Caco-2 (cell line): ENCODE measurements at places on chromosomes 12 and 14. TPM values are rescaled to one million over a fixed set of nuclear protein-coding genes. Genes with fewer than 3 reads are reported as not detected.

The PLEKHG7 gene
- total RNA-seq: 0.12 and 0.23 TPM in 2 replicates

The LGALS3 gene
- total RNA-seq: 206 and 246 TPM in 2 replicates

The SLC25A47 gene
- not detected in 2 replicates for total RNA-seq

The CEBPE gene
- total RNA-seq: not detected in 2 replicates

The ACSS3 gene
- total RNA-seq: 0.70 and 0.95 TPM in 2 replicates

The C12orf60 gene
- total RNA-seq: 1.8 and 2.8 TPM in 2 replicates

The NANOG gene
- total RNA-seq: not detected in 2 replicates

The CFAP54 gene
- 0.12 and 0.14 TPM in 2 replicates for total RNA-seq

The MFAP5 gene
- total RNA-seq: 0.61 and 1.00 TPM in 2 replicates

DNA sequence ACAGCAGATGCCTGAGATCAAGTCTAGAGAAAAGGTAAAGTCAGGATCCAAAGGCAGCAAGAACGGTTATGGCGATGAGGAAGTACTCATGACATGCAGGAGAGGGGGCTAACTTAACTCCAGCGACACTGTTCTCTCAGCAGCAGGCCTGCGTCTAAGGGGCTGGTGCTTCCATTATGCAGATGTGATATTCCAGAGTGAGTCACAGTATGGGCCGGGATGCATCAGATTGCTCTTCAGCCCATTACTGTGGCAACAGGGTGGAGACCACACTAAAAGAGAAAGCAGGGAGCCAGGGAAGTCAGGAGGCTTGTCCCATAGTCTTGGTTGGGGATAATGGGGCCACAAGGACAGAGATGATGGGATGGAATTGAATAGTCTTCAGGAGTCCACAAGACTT lies 151.8 kb upstream of the NTF3 start:
- H3K36me3 ChIP-seq: peaks cover 1% of the 10 kb centered on the region
- no peak overlapping the region for H3K27ac ChIP-seq
- no peak overlapping the region for H3K4me3 ChIP-seq
- H3K4me1 ChIP-seq: no peaks in the 10 kb centered on the region
- no peak for DNase-seq
- no peaks in the 10 kb centered on the region for H3K27me3 ChIP-seq

DNA sequence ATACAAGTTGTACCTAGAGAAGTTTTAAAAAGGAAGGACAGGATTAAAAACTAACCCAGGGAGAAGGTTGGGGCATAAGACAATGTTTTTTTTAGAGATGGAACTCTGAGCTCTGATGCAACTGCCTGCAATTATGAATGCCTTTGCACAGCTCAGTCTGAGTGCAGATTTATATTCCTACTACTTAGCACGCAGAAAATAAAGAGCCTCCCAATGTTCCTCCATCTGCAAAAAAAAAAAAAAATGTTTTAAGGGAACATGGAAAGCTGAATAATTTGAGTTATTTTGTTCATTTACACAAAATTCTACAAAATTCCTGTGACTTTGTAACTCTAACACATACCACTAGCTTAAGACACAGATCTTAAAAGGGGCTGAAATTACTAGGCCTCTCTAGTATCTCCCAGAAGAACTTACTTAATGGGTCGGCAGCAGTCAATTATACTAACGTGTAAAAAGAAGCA lies 15.7 kb downstream of the CLIP1 start:
- no peak overlapping the region for H3K4me3 ChIP-seq
- H3K27ac ChIP-seq: peak overlapping the region; percentile 93
- H3K4me1 ChIP-seq: peaks cover 26% of the 10 kb centered on the region
- peak; percentile 65 for DNase-seq
- H3K36me3 ChIP-seq: no peaks in the 10 kb centered on the region

- peaks cover 5% of the 10 kb centered on the region for H3K36me3 ChIP-seq
- H3K4me3 ChIP-seq: no peak overlapping the region
- no peaks in the 10 kb centered on the region for H3K4me1 ChIP-seq
Observed at GRCh38 chr12:110345963-110346362, 57.5 kb downstream of the ANAPC7 start.

- no peaks in the 10 kb centered on the region for H3K36me3 ChIP-seq
- no peak for DNase-seq
- H3K27me3 ChIP-seq: no peaks in the 10 kb centered on the region
Observed at GRCh38 chr12:125999628-126000027, 934.4 kb downstream of the AACS start.

DNA sequence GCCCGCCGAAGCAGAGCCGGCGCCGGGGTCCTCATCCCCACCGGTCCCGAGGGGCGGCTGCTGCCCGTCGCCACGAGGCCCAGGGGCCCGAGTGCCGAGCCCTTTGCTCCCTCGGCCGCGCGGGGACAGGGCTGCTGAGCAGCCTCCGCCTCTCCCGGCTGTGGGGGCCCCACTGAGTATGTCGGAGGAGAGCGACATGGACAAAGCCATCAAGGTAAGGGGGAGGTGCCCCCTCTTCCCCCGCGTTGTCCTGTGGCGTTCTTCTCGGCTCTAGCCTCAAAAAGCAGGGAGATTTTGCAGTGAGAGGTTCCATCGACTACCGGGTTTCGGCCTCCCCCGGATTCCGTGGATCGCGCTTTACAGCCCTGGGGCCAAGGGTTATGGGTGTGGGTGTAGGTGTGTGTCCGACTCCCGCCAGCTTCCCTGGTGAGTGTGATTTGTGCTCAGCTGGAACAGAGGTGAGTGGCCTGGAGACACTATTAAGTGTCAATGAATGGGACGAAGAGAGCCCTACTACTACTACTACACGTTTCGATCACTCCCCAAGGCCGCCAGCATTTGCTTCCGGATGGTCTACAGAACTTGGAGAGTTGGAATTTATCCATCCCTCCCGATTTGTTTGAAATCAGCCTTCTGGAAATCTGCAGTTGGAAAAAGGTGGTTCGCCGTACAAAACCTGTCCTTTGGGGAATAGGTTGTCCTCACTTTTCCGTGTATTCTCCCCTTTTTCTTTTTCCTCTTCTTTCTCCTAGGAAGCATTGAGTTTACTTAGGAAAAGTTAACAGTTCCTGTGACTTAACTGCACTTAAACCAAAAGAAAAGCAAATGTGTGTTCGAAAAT lies 748 bp downstream of the MAPKAPK5 start:
- peak; percentile 61 for DNase-seq
- H3K4me1 ChIP-seq: peaks cover 10% of the 10 kb centered on the region; the same call in 1 of the 2 replicates

GRCh38 chr14:98101323-98101722 lies 1170.7 kb downstream of the BCL11B start:
- H3K27me3 ChIP-seq: no peaks in the 10 kb centered on the region
- no peak overlapping the region for H3K27ac ChIP-seq
- H3K4me3 ChIP-seq: no peak overlapping the region

GRCh38 chr14:103332143-103332919 lies 1.7 kb upstream of the EIF5 start:
- peaks cover 2% of the 10 kb centered on the region for H3K36me3 ChIP-seq
- H3K4me3 ChIP-seq: peak overlapping the region; percentile 89
- no peaks in the 10 kb centered on the region for H3K27me3 ChIP-seq
- no peak for DNase-seq

DNA sequence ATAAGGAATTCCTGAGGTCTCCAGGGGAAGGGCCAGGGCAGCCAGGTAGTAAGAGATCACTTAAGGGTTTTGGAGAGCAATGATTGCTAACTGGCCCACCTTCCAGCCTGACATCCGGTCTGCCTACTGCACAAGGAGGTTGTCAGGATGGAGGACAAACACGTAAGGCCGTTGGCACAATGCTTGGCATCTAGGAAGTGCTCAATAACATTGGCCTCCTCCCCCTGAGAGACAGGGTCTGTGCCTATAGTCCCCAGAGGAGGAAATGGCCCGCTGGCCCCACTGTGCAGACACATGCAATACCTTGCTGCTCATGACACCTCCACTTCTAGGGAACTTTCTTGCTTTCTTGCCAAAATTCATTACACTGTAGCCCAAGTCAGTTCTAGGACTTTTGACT lies 73.2 kb downstream of the NTF3 start:
- DNase-seq: no peak
- H3K4me1 ChIP-seq: peaks cover 27% of the 10 kb centered on the region
- H3K27me3 ChIP-seq: no peaks in the 10 kb centered on the region
- H3K27ac ChIP-seq: no peak overlapping the region

DNA sequence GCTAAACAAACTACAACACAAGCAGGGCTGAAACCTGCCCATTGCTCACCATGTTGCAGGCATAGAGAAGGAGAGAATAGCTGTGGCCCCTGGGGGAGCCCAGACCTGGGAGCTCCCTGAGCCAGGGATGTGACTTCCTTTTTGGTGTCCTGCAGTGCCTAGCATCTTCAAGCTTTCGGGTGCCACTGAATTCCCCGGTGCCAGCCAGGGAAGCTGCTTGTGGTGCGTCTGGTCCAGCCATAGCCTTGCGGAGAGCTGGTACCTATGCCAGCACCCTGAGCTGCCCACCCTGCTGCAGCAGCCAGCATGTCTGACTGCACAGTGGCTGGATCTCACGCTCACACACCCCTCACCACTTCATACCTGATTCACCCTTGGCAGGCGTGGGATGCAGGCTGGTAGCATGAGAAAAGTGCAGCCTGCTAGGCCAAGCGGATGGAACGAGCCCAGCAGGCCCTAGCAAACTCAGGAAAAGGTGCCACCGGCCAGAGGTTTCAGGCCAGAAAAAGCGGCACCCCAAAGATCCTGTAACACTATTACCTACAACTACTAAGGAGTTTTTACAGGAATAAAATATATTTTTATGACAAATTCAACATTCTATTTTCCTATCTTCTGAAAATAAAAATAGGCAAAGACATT lies 183.7 kb downstream of the CPNE8 start:
- H3K27ac ChIP-seq: no peak overlapping the region
- H3K36me3 ChIP-seq: no peaks in the 10 kb centered on the region
- no peak for DNase-seq
- no peaks in the 10 kb centered on the region for H3K27me3 ChIP-seq

GRCh38 chr14:53432378-53432802 lies 279.3 kb upstream of the DDHD1 start:
- no peak overlapping the region for H3K4me3 ChIP-seq
- peak; percentile 70 for DNase-seq
- peaks cover 26% of the 10 kb centered on the region for H3K4me1 ChIP-seq
- no peak overlapping the region for H3K27ac ChIP-seq
- H3K36me3 ChIP-seq: no peaks in the 10 kb centered on the region

- H3K36me3 ChIP-seq: peaks cover 4% of the 10 kb centered on the region
- no peaks in the 10 kb centered on the region for H3K27me3 ChIP-seq
- no peak for DNase-seq
- no peak overlapping the region for H3K4me3 ChIP-seq
Observed at GRCh38 chr12:95506707-95507523, 33.0 kb downstream of the METAP2 start.

- peaks cover 17% of the 10 kb centered on the region for H3K4me1 ChIP-seq
- H3K36me3 ChIP-seq: no peaks in the 10 kb centered on the region
- no peak overlapping the region for H3K27ac ChIP-seq
- no peak for DNase-seq
- H3K4me3 ChIP-seq: no peak overlapping the region
Observed at GRCh38 chr14:56341766-56342493, 223.7 kb downstream of the PELI2 start.

GRCh38 chr12:131939007-131939406 lies 9.9 kb downstream of the PUS1 start:
- H3K36me3 ChIP-seq: no peaks in the 10 kb centered on the region; the same call in 1 of the 2 replicates
- no peak for DNase-seq
- no peak overlapping the region for H3K4me3 ChIP-seq
- H3K27ac ChIP-seq: no peak overlapping the region
- no peaks in the 10 kb centered on the region for H3K4me1 ChIP-seq

- H3K27me3 ChIP-seq: no peaks in the 10 kb centered on the region
- DNase-seq: no peak
- no peak overlapping the region for H3K27ac ChIP-seq
- H3K36me3 ChIP-seq: no peaks in the 10 kb centered on the region
- H3K4me1 ChIP-seq: no peaks in the 10 kb centered on the region
- H3K4me3 ChIP-seq: no peak overlapping the region
Observed at GRCh38 chr12:82688596-82688995, 1.9 kb downstream of the TMTC2 start.

DNA sequence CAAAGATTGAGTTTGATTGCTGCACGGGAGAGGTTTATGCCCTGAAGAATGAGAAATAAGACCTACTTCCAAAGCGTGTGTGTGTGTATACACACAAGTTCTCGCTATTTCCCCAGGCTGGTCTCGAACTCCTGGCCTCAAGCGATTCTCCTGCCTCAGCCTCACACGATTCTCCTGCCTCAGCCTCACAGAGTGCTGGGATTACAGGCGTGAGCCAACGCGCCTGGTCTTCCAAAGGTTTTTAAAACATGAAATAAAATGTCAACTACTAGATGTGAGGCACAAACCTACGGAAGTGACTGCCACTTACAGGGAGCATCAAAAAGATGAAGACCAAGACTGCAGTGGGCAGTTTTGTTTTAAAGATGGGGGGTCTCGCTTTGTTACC lies 622 bp upstream of the WASHC3 start:
- no peak for DNase-seq
- H3K36me3 ChIP-seq: no peaks in the 10 kb centered on the region
- peak overlapping the region; percentile 22 for H3K4me3 ChIP-seq
- H3K4me1 ChIP-seq: peaks cover 20% of the 10 kb centered on the region

- no peak overlapping the region for H3K4me3 ChIP-seq
- H3K27me3 ChIP-seq: no peaks in the 10 kb centered on the region
- no peaks in the 10 kb centered on the region for H3K36me3 ChIP-seq
- H3K27ac ChIP-seq: peak overlapping the region; percentile 64
- H3K4me1 ChIP-seq: no peaks in the 10 kb centered on the region
Observed at GRCh38 chr12:110888256-110888991, 32.0 kb downstream of the MYL2 start.

- H3K27ac ChIP-seq: peak overlapping the region; percentile 62
- no peaks in the 10 kb centered on the region for H3K36me3 ChIP-seq
- H3K4me1 ChIP-seq: peaks cover 77% of the 10 kb centered on the region
- no peak overlapping the region for H3K4me3 ChIP-seq
Observed at GRCh38 chr12:89370421-89370831, 18.1 kb upstream of the DUSP6 start.

DNA sequence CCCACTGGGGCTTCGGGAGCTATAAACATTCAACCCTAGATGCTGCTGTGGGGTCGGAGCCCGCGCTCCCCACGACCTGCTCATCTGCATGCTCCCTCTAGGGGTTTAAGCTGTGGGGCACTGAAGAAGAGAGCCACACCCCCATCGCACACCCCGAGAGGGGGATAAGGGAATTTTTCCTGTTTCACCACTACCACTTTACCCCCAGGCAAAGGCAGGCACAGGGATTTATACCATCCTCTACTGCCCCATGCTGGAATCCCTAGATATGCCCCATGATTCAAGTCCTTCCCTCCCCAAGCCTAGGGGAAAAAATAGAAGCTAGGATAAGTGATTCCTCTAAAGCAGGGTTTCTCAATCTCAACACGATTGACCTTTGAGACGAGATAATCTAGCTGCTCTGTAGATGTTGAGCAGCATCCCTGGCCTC lies 59.9 kb upstream of the CCDC60 start:
- no peak for DNase-seq
- no peak overlapping the region for H3K4me3 ChIP-seq
- no peaks in the 10 kb centered on the region for H3K36me3 ChIP-seq
- H3K27ac ChIP-seq: no peak overlapping the region

GRCh38 chr14:57482120-57482519 lies 11.5 kb downstream of the CCDC198 start:
- H3K27me3 ChIP-seq: no peaks in the 10 kb centered on the region; the same call in 1 of the 2 replicates
- no peaks in the 10 kb centered on the region for H3K36me3 ChIP-seq
- no peak overlapping the region for H3K27ac ChIP-seq
- no peak for DNase-seq

- no peaks in the 10 kb centered on the region for H3K27me3 ChIP-seq
- no peaks in the 10 kb centered on the region for H3K36me3 ChIP-seq
- no peak overlapping the region for H3K27ac ChIP-seq
- H3K4me3 ChIP-seq: no peak overlapping the region
Observed at GRCh38 chr14:95144849-95145248, 12.5 kb downstream of the DICER1 start.

GRCh38 chr12:130873825-130874224 lies 2.0 kb downstream of the RAN start:
- peaks cover 46% of the 10 kb centered on the region for H3K4me1 ChIP-seq
- no peak for DNase-seq
- no peaks in the 10 kb centered on the region for H3K27me3 ChIP-seq
- no peak overlapping the region for H3K4me3 ChIP-seq
